Activated CD4-positive, alpha-beta T cell treated with anti-CD3 and anti-CD28 coated beads, Interleukin-2, amount 50 U/mL, for 4 hours (primary cell): ENCODE measurements at places on chromosomes 5 and 9.

GRCh38 chr5:59246882-59247281 lies 646.6 kb downstream of the PDE4D start:
- no peak for DNase-seq

DNA sequence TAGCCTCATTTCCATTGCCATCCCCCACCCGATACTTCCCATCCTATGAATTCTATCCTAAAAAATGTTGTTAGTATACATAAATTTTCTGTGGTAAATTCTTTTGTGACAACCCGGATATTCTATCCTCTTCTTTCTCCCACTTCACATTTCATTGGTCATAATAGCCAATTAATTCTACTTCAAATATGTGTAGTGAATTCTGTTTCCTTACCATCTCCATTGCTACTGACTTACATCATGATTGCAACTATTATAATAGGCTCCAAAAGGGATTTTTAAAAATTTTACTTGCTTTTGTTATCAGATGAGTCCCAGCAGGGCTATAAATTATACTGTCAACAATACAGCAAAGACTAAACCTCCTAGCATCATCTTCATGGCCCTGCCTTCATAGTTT lies 1326.8 kb downstream of the PTPRD start:
- no peak for DNase-seq

DNA sequence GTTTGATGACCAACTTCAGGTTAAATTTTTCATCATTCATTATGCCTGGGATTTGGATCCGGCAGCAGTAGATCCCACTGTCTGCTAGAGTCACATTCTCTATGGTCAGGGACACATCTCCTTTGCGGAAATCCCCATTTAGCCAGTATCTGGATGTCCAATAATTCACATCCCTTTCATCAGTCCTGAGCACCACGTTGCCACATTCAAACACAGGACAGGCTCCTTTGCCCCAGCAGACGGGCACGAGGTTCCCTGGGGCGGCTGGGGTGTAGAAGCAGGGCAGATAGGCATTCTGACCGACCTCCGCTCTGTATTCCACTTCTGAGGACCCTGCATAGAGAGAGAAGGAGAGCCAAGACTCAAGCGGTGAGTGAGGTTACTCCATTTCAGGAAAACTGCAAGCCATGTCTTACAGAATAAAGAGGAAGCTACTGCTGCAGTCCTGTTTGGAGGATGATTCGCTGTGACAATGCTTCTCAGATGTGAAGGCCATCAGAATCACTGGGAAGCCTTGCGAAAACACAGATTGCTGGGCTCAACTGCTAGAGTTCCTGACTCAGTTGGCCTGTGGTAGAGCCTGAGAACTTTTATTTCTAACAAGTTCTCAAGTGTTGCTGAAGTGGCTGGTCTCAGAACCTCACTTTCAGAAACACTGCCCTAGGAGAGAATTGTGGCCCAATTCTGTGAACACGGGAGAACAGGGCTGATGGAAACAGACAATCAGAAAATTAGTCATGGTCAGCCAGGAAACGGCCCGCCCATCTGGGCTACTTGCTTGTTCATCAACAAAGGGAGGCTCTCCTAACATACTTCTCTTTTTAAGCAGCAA lies 2.0 kb downstream of the HAVCR2 start:
- no peak for DNase-seq

DNA sequence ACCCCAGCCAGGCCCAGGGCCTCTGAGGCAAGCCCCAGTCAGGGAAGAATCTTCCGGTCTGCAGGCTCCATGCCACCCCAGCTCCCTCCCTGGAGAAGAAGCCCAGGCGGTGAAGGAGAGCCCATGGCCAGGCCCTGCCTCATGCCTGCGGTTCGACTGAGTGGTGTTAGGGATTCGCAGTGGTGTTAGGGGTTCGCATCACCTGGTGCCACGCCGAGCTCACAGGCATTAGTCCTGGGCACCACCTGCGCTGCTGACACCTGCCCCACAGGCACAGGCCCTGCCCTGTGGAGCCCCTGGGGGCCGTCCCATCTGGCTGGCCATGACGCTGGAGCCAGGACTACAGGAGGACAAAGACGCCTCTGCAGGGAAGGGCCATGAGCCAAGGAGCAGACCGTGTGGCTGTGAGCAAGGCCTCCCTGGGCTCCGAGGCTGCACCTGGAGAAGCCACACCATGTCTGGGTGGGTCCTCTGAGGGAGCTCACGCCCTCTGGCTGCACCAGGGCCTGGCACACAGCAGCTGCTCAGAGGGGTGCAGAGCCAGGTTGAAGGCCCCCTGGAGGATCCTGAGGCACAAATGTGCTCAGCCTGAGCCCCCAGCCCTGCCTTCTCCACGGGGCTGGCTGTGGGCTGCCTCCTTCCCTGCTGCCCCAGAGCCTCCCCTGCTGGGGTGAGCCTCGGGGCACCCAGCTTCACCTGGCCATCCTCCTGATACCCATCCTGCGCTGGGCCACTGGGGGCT lies 27.6 kb upstream of the RNF130 start:
- no peak for DNase-seq

GRCh38 chr5:174654442-174654841 lies 69.9 kb upstream of the MSX2 start:
- no peak for DNase-seq

GRCh38 chr5:168073311-168073710 lies 218.1 kb upstream of the WWC1 start:
- no peak for DNase-seq

DNA sequence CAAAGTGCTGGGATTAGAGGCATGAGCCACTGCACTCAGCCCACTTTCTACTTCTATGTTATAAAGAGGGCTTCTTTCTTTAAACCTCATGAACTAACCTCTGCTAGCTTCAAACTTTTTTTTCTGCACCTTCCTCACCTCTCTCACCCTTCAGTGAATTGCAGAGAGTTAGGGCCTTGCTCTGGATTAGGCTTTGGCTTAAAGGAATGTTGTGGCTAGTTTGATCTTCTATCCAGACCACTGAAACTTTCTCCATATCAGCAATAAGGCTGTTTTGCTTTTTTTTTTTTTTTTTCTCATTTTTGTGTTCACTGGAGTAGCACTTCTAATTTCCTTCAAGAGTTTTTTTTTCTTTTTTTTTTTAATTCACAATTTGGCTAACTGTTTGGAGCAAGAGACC lies 216.4 kb upstream of the MAP3K1 start:
- no peak for DNase-seq

DNA sequence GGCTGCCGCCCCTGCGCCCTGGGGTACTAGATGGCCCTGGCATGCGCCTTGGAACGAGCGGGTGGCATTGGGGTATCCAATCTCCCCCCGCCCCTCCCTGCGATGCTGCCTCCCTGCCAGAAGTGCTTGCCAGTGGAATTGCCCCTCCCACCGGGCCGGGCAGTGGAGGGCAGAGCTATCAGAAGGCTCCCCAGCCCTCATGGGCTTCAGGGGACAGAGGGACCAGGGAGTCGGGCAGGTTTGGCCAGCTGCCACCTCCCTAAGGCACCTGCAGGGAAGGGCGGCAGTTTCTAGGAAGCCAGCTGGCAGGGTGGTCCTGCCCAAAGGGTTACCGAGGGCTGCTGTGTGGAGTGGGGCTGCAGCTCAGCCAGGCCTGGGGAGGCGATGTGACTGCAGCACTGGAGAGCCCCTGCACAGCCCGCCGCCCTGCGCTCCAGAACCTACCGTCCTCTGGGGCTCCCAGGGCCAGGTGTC lies 52.8 kb upstream of the EGFL7 start:
- no peak for DNase-seq

DNA sequence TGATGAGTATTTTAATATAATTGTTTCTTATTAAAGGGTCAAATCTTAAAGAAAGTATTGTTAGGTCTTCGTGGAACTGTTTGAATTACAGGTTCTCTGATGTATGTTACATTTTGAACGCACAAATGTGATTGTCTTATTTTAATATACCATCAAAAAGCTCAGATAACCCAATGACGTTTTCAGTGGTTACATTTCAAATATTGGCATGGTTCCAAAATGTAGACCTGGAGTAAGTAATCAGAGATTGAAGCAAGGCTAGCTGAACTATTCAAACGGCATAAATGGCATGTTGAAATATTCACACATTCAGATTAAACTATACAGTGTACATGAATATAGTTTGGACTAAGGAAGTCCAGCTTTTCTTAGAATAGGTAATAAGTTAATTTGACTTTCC lies 281.7 kb upstream of the EFNA5 start:
- DNase-seq, result no peak

- no peak for DNase-seq
Measured at GRCh38 chr5:55377810-55378209, 70.0 kb downstream of the MTREX start.

DNA sequence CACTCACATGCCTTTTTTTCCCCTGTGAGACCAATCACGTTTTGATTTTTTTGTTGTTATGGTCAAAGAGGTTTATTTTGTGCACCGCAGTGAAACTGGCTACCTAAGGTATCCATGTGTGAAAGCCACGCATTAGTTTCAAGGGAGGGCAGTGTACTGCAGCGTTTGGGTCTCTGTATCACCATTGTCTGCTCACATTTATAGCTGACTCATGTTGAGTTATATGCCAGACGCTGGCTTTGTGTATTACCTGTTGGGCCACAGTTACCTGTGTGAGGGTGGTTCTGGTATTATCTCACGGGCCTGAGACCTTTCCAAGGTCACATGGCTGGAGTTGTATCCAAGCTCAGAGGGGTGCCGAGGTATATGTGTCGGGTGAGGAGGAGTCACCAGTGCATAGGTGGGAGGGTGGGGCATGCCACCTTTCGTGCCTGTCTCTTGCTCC lies 75.8 kb downstream of the ARHGAP26 start:
- no peak for DNase-seq

- DNase-seq, result no peak
Measured at GRCh38 chr5:178547753-178548415, 42.3 kb downstream of the COL23A1 start.

DNA sequence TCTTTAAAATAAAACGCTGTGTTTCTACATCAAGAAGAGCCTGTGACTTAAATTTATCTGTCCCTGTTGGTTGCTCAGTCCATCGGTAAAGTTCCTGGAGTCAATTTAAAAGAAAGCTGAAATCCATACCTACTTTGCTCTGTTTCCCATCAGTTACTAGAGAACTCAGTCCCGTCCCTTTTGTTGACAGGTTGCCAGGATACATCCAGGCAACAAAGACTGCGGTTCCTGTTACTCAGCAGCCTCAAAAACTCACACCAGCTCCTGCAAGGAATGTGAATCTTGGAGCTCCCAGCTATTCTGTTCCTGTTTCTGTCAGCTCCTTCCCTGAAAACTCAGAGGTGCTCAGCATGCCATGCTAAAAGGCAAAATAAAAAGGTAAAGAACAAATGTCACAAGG lies at the start of gene ZNF474:
Gene ZNF474 (plus strand): TSS at position 241 of the 400 bp plus-strand sequence. CDS start 22,445 bp downstream, outside the sequence.
- no peak for DNase-seq

GRCh38 chr9:36484124-36484523 lies 84.1 kb upstream of the RNF38 start:
- DNase-seq, result no peak

GRCh38 chr5:139363937-139364336 lies 19.2 kb downstream of the SLC23A1 start:
- DNase-seq, result no peak

DNA sequence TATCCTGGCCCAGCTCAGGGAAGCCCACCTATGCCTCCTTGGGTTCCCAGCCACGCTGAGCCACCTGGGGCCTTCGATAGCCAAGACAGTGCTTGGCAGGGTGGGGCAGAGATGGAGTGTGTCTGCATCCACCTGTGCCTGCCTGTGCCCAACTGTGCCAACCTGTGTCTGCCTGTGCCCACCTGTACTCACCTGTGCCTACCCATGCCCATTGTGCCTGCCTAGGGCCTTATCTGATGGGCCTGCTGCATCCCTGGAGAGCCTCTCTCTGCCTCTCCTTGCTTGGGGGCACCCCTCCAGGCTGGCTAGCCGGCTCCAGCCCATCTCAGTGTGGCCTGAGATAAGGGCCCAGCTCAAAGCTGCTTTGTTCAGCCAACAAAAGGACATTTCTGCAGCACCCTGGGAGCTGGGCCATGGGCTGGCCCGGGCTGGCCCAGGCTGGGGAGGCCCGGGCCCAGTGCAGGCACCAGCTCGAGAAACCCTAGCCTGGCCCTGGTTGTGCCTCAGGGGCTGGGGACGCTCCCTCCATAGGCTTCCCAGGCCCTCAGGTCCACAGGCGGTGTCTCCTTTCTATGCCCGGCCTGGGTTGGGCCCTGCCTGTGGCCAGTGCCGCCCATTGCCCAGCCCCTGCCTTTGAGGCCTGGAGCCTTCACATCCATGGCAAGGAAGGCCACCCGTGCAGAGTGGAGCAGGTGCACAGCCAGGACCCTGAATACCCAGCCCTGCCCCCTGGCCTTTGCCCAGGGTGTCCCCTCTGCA lies 37.3 kb upstream of the NOTCH1 start:
- no peak for DNase-seq

DNA sequence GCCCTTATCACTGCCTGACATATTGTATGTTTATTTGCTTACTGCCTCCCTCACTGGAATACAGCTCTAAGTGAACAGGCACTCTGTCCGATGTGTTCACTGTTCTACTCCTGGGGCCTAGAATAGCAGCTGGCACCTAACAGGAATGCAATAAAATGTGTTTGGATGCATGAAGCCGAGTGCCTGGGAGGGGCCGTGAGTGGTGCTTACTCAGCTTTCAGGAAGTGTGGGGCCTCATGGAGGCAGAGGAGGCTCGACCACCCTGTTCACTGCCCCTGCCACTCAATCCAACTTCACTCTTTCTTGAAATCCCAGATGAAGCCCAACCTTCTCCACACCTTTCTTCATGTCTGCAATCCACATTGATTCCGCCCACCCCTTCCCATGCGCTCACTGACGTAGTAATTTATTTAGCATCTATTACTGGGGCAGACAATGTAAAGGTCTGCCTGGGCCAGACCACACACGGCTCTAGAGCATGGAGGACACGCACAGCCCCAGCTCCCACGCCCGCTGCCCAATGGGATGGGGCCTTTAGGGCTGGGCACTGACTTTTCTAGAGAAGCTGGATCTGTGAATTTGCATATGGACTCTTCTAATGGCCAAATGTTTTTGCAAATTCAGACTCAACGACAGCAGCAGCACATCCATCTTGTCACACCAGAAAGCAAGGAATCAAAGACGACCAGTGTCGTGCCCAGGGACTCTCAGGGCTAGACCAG lies 21.3 kb downstream of the TBC1D9B start:
- DNase-seq, result no peak

GRCh38 chr9:96199006-96199405 lies 103.0 kb downstream of the HSD17B3 start:
- no peak for DNase-seq
